ENCODE measurements at places on chromosomes 1 and 21.

DNA sequence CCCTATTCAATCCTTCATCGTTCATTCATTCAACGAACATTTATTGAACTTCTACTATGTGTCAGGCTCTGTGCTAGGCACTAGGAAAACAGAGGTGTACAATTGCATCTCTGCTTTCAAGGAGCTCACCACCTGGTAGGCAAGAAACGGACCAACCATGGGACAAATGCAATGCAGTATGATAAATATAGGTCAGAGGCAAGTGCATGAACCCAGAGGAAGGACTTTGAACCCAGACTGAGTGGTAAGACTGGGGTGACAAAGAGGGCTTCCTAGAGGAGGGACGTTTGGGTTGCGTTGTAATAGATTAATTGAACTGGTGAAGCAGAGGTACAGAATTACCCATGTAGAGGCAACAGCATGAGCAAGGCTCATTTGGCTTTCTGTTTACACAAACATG is 16.4 kb downstream of the CD2 start:
- no peak for DNase-seq

- DNase-seq, result no peak
These were observed 404.0 kb upstream of the NFIA start for GRCh38 chr1:60678391-60678790.

GRCh38 chr1:217138799-217139466 is 415.7 kb upstream of the ESRRG start:
- no peak for DNase-seq

DNA sequence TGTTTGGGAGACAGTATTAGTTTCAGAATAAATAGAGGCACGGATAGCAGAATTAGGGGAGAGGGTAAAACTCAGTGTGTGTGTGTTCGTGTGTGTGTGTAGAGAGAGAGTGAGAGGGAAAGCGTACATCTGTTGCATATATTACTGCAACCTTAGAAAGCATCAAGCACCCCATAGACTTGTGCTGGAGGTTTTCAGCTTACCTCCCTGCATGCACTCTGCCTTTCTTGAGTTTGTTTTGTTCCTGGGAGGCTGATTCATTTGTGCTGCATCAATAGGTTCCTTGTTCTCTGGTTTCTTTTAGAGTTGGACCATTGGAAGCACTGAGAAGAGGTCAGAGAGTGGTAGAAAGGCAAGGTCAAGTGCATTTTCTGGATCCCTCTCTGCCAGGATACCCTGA is 104.4 kb upstream of the KCNK1 start:
- no peak for DNase-seq

DNA sequence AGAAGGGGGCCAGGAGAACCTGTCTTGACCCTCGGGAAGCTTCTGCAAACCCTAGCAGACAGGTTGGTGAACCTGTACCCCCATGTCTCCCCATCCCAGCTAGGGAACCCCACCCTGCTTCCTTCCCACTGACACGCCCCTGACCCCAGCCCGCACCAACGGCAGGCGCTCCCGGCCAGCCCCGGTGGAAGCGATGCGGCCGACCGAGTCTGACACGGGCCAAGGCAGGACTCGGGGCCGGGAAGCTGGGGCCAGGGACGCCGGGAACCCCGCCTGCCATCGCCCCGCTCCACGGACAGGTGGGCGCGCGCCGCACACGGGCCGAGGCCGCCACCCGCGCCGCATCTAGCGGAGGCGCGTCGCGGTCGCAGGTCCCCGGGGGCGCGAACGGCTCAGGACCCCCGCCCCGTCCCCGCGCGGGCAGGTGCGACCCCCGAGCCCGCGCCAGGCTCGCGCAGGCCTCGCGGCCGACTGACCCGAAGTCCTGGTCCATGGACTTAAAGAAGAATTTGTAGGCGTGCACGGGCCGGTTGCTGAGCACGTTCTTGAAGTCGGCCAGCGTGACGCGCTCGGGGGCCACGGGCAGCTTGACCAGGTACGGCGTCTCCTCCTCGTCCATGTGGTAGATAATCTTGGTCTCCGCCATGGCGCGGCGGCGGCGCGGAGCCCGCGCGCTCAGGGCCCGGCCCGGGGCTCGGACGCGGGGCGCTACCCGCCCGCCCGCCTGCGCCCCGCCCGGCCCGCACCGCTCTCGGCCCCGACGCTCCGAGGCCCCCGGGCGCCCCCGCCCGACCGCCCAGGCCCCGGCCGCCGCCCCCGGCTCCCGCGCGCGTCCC is 580 bp downstream of the DVL1 start:
- peak; percentile 61 for DNase-seq

- no peak for DNase-seq
These were observed 160.2 kb downstream of the NCAM2 start for GRCh38 chr21:21158376-21158918.

DNA sequence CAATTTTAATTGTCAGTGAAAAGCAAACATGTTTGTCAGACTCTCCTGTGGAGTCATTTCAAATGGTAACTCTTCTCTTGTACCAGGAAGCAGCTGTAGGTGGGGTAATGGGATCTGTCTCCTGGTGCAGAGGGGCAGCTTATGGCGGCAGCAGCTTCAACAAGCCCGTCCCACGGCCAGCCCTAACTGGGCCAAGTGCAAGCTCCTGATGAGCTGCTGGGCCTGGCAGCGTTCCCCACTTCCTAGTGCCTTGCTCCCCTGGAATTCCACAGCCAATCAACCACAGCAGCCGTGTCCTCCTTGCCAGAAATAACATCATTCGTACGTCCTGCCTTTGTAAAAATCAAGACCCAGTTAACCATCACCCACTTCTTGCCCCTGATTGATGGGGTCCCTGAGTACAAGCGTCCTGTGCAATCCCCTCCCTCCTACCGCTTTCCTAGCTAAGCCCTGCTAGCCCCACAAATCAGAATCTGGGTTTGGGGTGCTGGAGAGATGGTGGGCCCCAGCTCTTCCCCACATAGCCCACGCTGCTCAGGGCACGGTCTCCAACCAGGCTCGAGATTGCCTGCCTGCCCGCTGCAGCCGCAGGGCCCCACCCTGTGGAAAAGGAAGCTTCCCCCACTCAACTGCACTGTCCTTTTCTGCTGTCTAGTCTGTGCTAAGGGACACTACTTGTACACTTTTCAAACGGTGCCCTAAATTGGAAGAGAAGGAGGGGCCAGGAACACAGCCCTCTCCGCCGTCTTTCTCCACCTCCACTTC is 61.2 kb downstream of the TOR1AIP2 start:
- DNase-seq, result peak; percentile 35

- DNase-seq, result no peak
These were observed 209.5 kb downstream of the TOMM20 start for GRCh38 chr1:234918961-234919761.

DNA sequence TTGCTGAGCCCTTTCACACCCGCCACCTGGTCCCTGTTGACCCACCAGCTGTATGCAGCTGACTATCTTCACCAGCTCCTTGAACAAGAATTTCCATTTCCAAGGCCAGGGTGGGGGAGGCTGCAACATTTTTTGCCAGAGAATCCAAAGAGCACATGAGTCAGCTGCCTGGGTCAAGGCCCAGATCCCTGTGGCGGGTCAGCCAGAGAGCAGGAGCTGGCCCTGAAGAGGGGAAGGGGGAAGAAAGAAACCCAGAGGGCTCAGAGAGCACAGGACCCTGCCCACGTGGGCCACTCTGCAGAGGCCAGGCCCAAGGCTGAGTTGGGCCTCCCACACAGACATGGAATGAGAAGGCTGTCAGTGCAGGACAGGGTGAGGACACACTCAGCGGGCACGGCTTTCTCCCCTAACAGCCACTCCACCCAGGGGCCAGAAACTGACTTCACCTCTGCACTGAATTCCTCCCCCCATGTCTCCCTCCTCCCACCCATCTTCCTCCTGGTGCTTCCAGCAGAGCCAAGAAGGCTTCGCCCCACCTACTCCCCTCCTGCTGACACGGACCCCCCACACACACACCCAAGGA is 28.9 kb downstream of the S100A6 start:
- DNase-seq, result peak; percentile 88

- no peak for DNase-seq
These were observed 10.4 kb downstream of the MRTO4 start for GRCh38 chr1:19262047-19262446.

DNA sequence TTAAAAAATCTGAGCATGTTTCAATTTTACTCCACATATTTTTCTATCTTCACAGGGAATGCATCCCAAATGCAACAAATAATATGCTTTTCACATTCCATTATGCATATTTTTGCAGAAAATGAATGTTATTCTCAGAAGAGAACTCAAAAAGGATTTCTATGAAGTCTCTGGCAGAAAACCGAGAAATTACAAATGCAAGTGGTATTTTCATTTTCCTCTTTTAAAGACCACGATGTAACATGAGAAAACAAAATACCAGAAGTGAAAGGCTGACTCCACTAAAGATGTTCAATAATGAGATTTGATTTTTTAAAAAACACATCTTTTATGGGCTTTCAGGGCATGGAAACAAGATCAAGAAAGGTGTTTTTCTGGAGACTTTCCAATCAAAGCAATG is 5.0 kb upstream of the PDC start:
- DNase-seq, result no peak

- no peak for DNase-seq
These were observed 58.7 kb upstream of the PPP2R5A start for GRCh38 chr1:212226467-212226866.

GRCh38 chr1:89279011-89279466 is 6.4 kb upstream of the GBP5 start:
- DNase-seq, result no peak

DNA sequence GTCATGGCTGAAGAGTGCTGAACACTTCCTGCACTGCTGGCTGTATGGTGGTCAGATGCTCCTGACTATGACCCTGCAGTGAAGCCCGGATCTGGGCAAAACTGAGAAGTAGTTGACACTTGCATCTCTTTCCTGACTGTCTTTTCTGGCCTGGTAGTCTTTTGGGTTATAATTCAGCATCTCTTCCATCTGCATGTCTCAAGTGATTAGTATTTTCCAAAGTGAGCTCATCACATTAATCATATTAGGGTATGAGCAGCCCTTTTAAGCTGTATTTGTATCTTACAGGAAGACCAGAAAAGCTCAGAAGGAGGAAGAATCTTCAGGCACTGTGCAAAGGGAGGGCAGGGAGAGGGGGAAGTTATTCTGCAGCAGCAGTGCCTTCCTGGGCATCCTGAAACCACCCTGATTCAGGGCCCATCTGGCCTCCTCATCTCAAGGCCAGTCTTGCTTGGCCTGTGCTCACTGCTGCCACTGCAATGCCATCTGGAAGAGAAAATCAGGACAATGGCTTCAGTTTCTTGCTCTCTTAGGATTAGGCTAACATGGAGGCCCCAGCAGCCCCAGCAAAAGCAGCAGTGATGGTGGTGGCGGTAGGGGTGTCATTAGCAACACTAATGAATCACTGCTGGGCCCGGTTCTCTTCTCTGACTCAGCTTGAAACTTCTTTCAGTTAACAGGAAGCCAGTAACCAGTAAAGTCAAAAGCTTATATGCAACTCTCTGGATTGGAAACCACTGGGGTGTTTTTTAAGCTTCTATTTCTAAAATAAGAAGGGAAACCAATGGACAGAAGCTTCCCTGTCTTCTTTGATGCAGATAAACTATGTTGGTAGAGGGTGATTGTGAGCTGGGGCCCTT is 63.3 kb upstream of the WDR26 start:
- peak; percentile 90 for DNase-seq

- peak; percentile 31 for DNase-seq
These were observed 40.5 kb upstream of the AKT3 start for GRCh38 chr1:243890576-243890975.

DNA sequence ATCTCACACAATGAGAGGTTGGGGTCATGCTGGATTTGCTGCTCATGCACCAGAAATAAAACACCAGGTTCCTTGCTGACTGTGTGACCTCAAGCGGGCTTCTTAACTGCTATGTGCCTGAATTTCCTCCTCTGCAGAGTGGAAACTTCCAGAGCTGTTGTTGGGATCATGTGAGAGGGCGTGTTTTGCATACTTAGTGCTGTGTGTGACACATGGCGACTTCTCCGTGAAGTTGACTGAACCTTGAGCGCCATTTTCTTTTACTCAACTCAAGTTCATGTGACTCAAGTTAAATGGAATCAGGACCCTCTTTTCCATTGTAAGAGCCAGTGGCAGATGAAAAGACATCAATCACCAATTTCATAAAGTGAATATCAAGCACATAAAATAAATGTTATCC is 224.0 kb downstream of the KIF26B start:
- DNase-seq, result no peak

DNA sequence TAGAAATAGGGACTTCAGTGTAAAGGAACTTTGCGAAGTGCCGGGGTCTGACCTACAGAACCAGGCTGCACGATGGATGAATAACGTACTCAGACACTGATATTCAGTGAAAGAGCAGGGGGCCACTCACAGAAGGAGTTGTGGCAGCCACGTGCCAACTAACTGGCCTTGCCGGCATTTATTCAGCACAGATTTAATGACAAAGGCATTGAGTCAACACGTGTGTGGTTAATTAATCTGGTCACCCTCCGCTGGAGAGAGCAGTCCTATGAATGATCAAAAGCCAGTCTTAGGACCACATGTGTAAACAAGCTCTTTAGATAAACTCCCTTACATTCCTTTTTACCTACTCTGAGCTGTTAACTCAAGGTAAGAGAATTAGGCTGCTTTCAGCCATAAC is 6.2 kb upstream of the B3GALT2 start:
- no peak for DNase-seq

GRCh38 chr1:17636612-17637011 is 97.1 kb downstream of the ARHGEF10L start:
- no peak for DNase-seq

DNA sequence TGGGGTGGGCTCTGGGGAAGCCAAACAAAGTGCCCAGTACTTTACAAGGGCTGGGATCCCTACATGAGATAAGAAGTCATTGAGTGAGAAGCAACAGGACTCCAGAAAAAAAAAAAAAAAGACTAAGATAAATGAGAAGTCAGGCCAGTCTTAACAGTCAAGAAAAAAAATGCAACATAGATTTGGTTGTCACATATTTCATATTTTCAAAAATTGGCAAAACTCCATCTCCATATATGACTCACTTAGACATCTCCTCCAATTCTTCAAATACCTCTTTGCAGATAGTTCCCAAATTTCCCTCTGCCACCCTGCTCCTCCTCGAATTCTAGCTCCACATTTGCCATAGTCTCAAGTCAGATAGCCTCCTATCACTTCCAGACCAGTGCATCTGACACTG is 20.9 kb upstream of the SIPA1L2 start:
- no peak for DNase-seq

DNA sequence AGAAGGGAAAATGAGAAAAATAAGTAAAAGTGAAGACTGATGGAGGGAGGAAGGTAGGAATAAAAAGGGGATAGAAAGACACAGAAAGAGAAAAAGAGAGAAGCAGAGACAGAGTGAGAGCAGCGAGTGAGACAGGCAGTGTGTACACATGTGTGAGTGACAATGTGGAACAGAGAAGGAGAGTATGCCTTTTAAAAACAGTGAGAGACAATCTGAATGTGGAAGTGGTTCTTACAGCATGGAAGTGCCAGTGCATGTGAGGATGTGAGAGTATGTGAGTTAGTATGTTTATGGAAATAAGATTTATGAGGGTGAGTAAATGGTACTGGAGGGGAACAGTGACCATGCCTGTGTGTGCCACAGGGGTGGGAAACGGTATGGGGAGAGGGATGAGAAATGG is 1.2 kb downstream of the NEGR1 start:
- no peak for DNase-seq

DNA sequence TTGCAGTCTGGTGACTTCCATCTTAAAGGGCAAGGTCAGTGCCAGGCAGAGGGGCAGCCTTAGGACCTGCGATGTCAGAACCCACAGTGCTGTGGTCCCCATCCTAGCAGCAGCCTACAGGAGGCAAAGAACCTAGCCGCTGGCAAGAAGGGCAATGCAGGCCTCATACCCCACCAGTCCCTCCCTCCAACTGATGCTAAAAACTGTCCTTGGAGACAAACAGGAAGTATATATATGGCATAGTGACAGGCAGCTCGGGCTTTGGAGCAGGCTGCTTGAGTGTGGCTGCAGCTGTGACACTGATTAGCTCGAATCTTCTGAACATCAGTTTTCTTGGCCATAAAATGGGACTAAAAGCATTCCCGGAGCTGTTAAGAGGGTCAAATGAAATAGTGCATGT is 156.0 kb upstream of the VAMP3 start:
- DNase-seq, result no peak

Measured in iris pigment epithelial cell (primary cell).